ENCODE measurements at places on chromosomes 12 and 14. TPM values are rescaled to one million over a fixed set of nuclear protein-coding genes. Genes with fewer than 3 reads are reported as not detected.

ATP6V1D gene
- 67.5 TPM for polyA plus RNA-seq

IAPP gene
- not detected for polyA plus RNA-seq

DGKA gene
- polyA plus RNA-seq, result 15.0 TPM

GLS2 gene
- polyA plus RNA-seq, result 0.85 TPM

INHBC gene
- 0.25 TPM for polyA plus RNA-seq

PSME2 gene
- 74.3 TPM for polyA plus RNA-seq

RNASE1 gene
- polyA plus RNA-seq, result 162 TPM

CLEC1B gene
- polyA plus RNA-seq, result 0.19 TPM

STAB2 gene
- 3.9 TPM for polyA plus RNA-seq

SPTB gene
- 178 TPM for polyA plus RNA-seq

NGB gene
- polyA plus RNA-seq, result not detected

PRIMA1 gene
- polyA plus RNA-seq, result 3.5 TPM

P2RX7 gene
- 1.0 TPM for polyA plus RNA-seq

CISTR gene
- not detected for polyA plus RNA-seq

YLPM1 gene
- polyA plus RNA-seq, result 48.8 TPM

E2F7 gene
- polyA plus RNA-seq, result 2.9 TPM

FOXM1 gene
- polyA plus RNA-seq, result 13.7 TPM

GPRC5D gene
- polyA plus RNA-seq, result 0.32 TPM

FAM222A gene
- 9.8 TPM for polyA plus RNA-seq

DPY19L2 gene
- polyA plus RNA-seq, result 10.4 TPM

KRT83 gene
- polyA plus RNA-seq, result not detected

Measured in forelimb muscle (tissue), 1 donor.